Neuronal stem cell (in vitro differentiated cells): ENCODE measurements at places on chromosomes 1 and 21.

DNA sequence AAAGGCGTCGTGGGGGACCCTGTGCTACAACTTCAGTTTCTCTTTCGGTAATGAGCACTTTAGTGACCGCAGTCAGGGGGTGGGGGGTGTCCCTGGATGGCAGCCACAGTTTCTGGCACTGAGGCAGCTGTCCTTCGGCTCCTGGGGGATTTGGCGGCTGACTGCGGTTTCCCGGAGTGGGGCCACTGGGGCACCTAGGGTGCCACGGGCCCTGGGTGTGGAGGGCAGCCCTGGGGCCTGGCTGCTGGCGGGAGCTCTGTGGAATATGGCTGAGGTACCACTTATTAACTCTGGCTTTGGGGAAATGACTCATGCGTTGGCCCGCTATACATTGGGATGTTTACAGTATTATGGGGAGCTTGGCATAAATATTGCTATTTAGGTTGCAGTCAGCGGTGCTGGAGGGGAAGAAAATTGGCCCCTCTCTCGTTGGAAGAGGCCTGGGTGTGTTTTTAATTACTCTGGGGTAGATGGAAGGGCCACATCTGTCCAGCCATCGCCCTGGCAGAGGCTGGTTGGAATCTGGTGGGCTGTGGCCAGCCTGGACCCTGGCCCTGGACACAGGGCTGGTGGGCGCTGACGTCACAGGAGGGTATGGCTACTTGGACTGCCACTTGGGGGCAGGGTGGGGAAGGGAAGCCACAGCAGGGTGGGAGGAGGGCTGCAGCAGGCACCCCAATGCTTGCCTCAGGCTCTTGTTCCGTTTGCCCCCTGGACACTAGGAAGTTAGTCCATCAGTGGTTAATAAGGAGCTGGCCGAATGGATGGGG lies 2.0 kb downstream of the EPHB2 start:
- DNase-seq = no peak

GRCh38 chr1:76012341-76013205 lies 62.0 kb upstream of the ST6GALNAC3 start:
- DNase-seq = peak; percentile 20

DNA sequence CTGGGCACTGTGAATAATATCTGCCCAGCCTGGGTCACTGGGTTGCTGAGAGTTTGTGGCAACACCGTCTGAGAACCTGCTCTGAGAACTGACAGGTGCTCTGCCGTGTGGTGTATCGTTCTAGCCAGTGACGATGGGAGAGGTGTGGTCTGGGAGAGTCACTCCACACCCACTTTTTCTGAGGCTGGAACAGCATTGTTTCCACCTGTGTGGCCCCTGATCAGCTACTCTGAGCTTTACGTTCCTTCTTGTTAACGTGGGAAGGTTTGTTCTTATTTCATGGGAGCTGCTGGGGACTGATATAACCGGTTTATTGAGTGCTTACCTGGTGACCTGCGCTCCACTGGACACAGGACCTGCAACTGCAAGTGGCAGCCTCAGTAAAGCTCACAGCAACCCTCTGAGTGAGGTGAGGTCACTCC lies 34.8 kb upstream of the TENT5C start:
- no peak for DNase-seq

GRCh38 chr1:242435200-242435599 lies 89.3 kb downstream of the PLD5 start:
- DNase-seq = no peak

- DNase-seq = no peak
Observed at GRCh38 chr1:41175546-41175945, 66.6 kb downstream of the SCMH1 start.

DNA sequence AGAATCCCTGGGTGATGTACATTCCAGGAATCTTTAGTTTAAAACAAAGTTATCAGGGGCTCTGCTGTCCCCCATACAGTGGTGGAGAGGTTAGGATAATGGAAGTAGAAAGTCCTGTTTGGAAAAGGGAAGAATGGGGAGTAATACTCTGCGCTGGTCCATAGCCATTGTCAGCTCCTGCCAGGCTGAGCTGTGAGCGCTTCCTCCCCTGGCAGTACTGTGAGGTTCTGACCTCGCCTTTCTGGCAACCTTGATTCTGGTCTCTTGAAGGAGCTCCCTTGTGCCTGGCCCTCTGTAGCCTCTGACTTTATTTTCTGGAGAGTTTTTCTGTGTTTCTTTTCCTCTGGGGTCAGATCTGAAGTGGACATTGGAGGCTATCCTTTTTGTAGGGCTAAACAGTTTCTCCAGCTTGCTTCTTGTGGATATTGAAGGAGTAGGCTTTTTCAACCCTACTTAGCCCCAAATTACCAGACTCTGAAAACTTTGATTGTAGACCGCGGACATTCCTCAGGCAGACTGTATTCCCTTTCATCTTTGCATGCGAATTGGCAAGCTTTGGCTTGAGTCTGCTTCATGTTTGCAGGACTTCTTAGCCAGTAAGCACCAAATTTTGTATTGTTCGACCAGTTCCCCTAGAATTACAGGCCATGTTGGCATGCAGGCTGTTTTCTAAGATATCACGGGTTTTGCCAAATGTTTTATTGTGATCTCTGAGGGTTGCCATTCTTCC lies 13.8 kb downstream of the UBE4B start:
- no peak for DNase-seq

GRCh38 chr1:27726173-27727044 lies 648 bp downstream of the FAM76A start:
- no peak for DNase-seq

GRCh38 chr1:228455715-228456114 lies 31.5 kb upstream of the RNF187 start:
- no peak for DNase-seq

GRCh38 chr1:42153624-42154023 lies 414 bp downstream of the GUCA2B start:
- no peak for DNase-seq

- no peak for DNase-seq
Observed at GRCh38 chr1:15969321-15969880, 6.5 kb downstream of the ZBTB17 start.

- DNase-seq = no peak
Observed at GRCh38 chr1:104797982-104798381, 1048.3 kb downstream of the AMY1C start.

DNA sequence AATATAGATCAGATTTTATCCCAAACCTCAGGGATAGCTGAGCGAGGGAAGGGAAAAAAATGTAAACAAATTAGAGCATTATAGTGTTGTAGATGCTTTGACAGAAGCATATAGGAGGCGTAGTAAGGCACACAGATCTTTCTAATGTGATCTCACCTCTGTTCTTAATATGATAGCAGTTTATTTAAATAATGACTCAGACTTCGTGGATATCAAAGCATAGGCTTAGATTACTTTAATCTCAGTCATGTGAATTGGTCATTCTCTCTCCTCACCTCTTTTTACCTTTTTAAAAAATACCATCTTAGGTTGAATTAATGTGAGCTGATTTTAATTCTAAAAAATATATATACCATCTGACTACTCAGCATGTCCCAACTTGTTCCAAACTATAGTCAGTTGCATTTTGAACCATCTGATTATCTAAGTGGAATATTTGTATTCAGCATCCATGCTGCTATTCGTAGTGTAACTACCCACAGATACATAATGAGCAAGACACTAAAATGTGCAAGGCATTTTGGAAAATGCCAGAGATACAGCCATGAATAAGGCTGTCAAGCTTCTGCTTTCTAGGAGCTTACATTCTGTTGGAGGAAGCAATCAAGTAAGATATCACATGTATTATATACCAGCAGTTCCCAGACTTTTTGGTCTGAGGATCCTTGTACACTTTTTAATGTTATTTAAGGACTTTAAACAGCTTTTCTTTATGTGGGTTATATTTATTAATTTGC lies 76.7 kb downstream of the OSBPL9 start:
- no peak for DNase-seq

GRCh38 chr1:76035053-76035452 lies 39.5 kb upstream of the ST6GALNAC3 start:
- DNase-seq = no peak

DNA sequence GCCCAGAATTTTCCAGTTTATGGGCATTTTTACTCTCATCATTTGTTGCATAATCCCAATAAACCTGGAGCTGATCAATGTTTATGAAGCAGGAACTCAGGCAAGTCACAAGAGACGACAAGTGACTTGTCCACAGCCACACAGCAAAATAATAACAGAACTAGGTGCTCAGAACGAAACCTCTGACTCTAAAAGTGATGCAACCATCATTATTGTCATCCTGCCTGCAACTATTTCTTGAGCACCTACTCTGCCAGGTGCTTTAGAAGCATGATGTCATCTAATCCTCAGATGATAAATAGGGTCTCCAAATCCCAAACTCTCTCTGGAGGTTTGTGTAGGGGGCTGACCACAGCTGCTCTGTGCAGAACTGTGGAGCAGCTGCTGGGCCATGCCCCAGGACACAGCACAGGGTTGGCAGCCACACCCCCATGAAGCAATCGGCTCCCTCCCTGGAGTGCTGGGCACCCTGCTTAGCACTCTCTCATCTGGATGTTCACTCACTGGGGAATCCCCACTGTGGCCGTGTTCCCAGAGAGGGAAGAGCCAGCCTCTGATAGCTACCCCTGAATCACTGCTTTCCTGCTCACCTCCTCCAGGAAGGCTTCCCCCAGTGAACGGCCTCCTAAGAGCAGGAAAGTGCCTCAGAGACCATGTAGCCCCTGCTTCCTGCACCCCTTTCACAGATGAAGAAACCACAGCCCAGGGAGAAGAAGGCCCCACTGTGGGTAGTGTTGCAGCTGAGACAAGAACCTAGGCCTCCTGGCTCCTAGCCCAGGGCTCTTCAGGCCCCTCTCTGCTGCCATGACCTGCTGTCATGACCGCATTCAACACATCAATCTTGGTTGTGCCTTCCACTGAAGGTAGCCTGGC lies 2.1 kb downstream of the TTC22 start:
- DNase-seq = no peak

DNA sequence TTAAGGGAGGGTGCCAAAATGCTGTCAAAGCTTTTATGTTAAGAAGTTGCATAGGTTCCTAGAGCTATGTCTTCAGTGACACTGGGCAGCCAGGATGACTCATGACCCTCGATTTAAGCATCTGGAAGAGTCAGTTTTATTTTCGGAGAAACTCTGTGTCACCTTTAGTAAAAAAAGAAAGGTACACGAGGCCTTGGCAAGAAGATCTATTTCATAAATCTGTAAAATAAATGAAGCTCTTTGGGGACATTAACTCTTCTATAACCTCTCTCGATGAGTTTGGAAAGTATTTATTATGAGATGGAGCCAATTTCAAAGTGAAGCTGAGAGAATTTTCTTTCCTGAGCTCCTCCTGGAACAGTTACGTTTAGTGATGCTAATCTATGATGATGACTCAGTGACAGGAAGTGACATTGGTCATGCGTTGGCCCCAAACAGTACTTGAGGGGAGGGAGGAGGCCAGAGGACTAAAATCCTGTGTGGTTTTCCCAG lies 156.5 kb downstream of the HLX start:
- DNase-seq = no peak
